ENCODE measurements at places on chromosomes 13 and 19.

GRCh38 chr13:33106656-33107360 lies 90.6 kb downstream of the KL start:
- DNase-seq, result no peak

DNA sequence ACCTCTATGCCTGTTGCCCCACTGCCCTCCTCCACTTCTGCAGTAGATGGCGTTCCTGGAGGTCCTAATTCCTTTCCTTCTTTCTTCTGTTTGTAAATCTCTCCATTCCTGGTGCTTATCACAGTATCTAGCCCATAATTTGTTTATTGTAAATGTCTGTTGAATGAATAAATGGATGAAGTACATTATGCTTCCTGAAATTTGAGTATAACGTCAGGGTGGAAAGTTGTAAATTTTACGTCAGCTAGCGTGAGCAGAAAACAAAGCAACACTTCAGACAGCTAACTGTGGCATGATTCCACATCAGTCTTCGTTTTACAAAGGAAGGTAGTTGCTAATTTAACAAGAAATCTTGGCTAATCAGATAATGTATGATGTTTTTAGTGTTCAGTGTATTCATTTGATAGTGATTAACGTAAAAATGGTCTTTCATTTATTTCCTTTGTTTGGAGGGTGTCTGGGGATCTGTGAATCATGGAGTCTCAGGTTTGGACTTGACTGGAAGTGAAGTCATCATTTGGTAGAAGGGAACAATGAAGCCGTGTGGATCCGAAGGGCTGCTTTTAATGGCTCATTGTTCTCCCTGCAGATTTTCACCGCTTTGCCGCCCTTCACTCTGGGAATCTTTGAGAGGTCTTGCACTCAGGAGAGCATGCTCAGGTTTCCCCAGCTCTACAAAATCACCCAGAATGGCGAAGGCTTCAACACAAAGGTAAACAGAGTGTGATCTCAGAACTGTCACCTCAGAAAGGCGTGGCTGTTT lies 215.1 kb downstream of the SHISA2 start:
- no peak for DNase-seq

GRCh38 chr13:52010890-52011631 lies at the start of gene ATP7B:
TSS of gene ATP7B (minus strand) at chr13:52011450. CDS start at chr13:52011337, 113 bp downstream.
- no peak for DNase-seq

GRCh38 chr19:31539386-31539785 lies 190.2 kb upstream of the TSHZ3 start:
- no peak for DNase-seq

GRCh38 chr13:22080832-22081231 lies 410.0 kb downstream of the FGF9 start:
- no peak for DNase-seq

DNA sequence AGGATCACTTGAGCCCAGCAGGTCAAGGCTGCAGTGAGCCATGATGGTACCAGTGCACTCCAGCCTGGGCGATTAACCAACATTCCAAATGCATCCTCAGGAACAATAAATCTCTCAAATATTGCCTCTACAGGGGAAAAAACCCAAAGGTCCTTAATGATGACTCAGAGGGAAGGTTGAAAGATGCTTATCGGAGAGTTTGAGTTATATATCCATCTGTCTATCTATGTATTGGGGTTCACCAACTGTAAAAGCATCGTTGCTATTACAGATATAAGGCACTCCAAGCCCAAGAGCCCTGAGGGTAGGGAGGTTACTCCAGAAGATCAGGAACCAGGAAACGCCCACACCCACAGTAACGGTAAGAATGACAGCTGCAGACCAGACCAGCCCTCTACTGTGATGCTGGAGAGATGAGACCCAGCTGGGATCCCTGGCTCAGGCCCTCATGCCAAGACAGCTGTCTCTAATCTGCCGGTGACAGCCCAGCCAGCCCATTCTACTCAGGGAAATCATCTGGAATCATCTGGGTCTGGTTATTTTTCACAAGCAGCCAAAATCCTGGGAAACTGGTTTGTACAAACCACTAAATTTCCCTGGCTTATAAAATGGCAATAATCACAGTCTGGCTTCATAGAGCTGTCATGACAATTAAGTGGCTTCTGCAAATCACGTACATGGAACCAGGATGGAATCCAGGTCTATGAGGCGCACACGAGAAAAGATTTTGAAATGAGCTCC lies 23.8 kb downstream of the TEX101 start:
- DNase-seq, result no peak

- DNase-seq, result no peak
Observed at GRCh38 chr13:24625331-24625731, 54.9 kb upstream of the ATP12A start.

GRCh38 chr19:18438331-18439024 lies 545 bp upstream of the ISYNA1 start:
- DNase-seq, result no peak

DNA sequence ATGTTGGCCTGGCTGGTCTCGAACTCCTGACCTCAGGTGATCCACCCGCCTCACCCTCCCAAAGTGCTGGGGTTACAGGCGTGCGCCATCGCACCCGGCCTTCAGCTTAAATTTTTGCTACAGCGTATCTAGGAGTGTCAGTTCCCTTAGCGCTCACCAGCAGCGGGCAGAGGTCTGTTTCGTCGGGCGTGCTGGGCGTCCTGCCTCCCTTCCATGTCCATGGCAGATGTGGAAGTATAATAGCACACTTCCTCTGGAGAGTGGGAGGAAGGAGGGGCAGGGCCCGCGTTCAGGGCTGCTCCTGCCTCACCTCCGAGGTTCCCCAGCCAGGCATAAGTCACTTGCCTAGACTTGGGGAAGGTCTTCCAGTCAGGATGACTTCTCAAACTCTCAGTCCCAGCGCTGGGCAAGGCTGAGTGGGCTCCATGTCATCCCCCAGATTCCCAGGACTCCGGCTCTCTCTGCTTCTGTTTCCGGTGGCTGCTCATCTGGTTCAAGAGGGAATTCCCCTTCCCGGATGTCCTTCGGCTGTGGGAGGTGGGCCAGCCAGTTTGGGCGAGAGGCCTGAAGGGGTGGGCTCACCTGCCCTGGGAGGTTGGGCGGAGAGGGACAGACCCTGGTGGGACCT lies 9.5 kb downstream of the IL4I1 start:
- no peak for DNase-seq

- no peak for DNase-seq
Observed at GRCh38 chr19:28221736-28222135, 991.2 kb downstream of the UQCRFS1 start.

GRCh38 chr13:99997702-99998214 lies 16.2 kb downstream of the ZIC2 start:
- no peak for DNase-seq

- DNase-seq, result no peak
Observed at GRCh38 chr19:4749870-4750590, 26.4 kb upstream of the DPP9 start.

DNA sequence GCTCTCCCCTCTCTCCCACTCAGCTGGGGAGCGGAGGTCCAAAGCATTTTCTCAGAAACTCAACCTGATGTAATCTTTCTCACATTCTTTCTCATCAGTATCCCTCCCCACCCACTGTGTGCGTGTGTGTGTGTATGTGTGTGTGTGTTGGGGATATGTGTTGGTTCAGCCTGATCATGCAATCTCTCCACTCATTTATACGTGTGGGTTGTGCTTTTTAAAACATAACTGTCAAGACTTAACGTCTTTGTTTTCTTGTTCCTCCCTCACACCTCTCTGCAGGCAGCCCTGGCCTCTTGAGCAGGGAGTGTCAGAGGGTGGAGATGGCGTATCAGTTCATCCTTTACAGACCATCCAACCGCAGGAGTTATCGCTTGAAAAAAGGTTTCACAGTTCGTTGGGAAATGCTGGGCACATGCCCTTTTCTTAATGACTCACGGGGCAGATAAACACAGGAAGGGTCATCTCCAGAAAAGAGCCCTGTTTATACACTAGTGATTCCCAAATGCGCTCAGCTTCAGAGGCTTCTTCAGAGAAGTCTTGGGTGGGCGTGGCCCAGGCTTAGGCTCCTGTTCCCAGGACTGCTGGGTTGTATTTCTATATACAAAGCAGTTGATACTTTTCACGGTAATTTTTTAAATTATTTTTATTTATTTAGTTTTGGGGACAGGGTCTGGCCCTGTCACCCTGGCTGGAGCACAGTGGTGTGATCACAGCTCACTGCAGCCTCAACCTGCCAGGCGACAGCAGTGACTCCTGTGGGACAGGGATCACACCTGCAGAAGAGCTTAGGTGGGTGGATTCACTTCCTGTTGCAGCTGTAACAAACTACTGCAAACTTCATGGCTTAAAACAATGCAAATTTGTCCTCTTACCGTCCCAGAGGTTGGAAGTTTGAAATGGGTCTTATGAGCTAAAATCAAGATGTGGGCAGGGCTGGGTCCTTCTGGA lies 60.3 kb downstream of the CCDC70 start:
- DNase-seq, result no peak

GRCh38 chr19:10193790-10194499 lies 808 bp downstream of the DNMT1 start:
- no peak for DNase-seq

DNA sequence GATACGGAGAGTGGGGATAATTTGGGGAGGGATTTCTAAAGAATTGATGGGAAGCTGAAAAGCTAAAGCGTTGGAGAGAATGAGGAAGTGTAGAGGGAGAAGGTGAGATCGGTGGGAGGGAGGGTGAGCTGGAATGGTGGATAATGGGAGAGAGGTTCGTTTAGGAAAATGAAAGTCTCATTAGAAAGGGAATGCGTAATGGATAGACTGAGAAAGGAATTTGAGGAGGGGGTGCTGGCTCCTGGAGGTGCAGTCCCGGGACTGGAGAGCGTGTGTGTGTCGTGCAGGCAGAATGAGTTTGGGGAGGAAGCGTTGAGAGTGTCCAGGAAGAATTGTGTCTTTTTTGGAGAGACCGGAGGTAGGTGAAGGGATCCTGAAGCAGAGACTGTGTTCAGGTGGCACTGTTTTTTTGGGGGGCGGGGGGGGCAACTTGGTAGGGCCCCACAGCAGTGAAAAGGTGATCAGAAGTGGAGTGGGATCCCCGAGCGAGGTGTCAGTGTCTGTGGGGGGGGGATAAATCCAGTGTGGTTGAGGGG lies 1.4 kb downstream of the ACTN4 start:
- no peak for DNase-seq

- DNase-seq, result no peak
Observed at GRCh38 chr19:46733690-46734292, 12.1 kb upstream of the FKRP start.

DNA sequence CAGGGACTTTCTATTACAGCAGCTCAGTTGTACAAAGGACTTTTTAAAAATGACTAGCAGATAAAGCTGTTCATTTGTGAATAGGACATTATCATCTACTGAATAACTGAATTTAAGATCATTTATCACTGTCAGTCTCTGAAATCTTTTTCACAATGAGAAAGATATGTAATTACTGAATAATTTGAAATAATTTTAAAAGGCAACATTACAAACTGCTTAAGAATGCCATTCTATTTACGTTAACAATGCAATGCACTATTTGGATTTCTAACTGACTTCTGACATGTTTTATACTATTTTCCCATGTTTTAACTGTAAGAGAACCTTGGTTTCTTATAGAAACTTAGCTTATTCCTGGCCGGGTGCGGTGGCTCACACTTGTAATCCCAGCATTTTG lies 2033.0 kb upstream of the PCDH20 start:
- no peak for DNase-seq

GRCh38 chr19:34365463-34366401 lies 736 bp downstream of the GPI start:
- DNase-seq, result no peak

DNA sequence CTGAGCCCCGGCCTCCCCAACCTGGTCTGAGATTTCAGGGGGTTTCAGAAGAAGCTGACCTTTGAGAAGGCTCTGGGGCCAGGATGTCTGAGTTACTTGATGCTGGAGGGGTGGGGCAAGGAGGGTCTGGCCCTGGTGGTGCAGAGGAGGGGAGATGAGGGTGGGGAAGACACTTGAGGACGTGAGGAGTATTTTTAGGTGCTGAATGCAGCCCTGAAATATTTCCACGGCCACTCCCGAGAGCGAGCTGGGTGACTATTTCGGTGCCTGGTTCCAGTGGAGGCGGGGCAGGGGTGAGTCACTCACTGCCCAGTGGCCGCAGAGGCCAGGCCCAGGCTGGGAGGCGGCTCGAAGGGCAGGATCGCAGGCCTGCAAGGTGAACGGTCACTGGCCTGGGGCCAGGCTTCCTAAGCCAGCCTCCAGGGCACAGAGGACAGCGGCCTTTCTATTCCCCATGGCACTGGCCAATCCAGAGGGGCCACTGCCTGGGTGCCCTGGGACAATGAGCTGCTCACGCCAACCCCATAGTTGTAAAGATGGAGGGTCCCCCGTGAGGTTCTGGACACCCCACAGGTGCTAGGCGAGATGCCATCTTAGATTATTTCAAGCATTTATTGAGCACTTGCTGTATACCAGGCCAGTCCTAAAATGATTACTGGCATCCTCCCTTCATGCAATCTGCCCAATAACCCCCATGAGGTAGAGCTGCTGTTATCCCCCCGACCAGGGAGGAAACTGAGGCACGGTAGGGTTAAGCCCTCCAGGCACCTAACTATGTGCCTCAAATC lies 19.7 kb upstream of the JUND start:
- no peak for DNase-seq

DNA sequence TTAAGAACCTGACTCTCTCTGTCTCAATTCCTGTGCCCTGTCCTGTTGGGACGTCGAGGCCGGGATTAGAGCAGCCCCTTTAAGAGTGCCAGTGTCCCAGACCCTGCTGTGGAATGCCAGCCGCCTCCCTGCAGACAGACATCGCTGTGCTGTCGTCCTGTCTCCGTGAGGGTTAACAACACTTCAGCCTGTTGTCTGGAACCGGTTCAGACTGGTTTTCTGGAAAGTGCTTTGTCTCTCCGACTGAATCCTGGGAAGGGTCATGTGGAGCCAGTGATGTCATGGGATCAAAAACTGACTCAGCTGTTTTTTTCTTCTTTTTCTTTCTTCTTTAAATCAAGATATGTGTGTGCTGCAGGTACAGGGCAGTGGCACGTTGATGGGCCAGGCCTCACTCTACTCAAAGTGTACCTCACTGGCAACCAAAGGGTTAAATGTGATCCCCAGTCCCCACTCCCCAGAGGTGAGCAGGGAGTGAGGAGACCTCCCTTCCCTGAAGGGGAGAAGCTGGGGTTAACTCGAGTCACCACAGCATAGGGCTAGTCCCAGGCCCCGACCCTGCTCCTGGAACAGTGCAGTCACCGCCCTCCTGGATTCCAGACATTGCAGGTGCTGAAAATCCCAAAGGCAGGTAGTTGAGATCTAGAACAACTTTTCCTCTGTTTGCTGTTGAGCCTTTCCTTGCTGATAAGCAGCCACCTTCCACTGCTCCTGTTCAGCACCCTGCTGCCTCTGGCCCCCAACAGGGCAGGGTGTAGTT lies 50.8 kb downstream of the TSSK6 start:
- no peak for DNase-seq

GRCh38 chr19:14168259-14168972 lies 32.0 kb upstream of the ASF1B start:
- DNase-seq, result no peak

All from anterior cingulate cortex (tissue), 58 donors.